Suppressor macrophage treated with lipopolysaccharide for 1 hour (primary cell): ENCODE measurements at places on chromosomes 4 and X.

GRCh38 chr4:26272654-26273615 is 47.9 kb upstream of the RBPJ start:
- peak; percentile 61 for DNase-seq

DNA sequence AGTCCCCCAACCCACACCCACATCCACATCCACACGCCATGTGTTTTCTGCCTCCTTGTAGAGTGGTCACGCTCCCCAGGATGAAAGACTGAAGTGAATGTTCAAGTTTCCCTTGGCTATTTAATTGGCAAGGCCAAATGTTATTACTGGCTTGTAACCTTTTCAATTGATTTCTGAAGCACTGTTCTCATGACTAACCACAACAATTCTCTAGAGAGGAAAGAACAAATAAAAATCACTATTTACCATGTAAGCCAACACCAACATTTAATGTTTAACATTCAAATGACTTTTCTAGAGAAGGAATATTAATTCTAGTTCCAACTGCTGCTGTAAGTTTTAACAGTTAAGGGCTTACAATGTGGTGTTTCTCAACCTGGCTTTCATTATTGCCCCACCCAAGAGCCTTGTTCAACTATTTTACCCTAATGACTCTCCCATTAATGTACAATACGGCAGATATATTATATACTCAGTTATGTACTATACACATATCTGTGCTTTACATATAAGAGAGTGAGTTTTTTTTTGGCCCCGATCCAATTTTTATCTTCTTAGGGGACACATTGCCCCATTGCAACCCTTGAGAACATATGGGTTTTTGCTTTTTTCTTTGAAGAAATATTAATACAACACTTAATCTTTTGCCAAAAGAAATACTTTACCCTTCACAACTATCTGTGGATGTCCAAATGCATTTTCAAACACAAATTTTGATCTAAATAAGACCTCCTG is 46.5 kb downstream of the RELL1 start:
- DNase-seq = no peak

GRCh38 chrX:108165383-108166111 is 74.0 kb downstream of the ATG4A start:
- DNase-seq = no peak

GRCh38 chrX:135476378-135476777 is 44.1 kb upstream of the INTS6L start:
- no peak for DNase-seq

DNA sequence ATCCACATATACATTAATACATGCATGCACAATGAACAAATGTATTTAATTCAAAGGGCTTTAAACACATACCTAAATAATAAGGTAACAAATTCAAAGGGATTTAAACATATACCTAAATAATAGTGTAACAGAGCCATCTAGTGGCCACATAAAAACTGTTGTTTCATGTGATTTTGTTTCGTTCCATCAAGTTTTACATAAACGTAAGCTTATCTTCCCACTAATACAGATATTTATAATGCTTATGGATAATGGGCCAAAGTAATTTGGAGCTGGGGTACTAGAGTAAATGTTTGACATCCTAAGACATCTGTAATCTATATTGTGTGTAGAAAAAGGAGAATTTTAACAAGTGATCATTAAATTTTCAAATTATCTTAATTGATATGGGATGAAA is 82.3 kb downstream of the PRSS12 start:
- DNase-seq = peak; percentile 75

DNA sequence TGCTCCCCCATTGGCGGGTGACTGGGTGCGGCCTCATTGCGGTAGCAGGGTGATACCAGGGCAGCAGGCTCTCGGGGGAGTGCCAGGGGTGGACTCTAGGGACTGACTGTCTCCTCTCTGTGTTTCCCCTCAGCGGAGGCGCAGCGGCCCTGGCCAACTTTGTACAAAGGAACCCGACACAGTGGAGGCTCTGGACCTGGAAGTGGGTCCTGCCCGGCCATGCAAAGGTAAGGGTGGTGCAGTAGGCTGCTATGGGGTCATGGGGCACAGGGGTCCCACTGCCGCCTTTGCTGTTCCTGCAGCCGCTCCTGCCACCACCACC is 16.3 kb downstream of the SULT1B1 start:
- DNase-seq = no peak

- no peak for DNase-seq
Observed at GRCh38 chrX:7202206-7202605, 54.3 kb upstream of the PUDP start.

GRCh38 chr4:154731756-154732155 is 12.0 kb upstream of the LRAT start:
- DNase-seq = peak; percentile 50

DNA sequence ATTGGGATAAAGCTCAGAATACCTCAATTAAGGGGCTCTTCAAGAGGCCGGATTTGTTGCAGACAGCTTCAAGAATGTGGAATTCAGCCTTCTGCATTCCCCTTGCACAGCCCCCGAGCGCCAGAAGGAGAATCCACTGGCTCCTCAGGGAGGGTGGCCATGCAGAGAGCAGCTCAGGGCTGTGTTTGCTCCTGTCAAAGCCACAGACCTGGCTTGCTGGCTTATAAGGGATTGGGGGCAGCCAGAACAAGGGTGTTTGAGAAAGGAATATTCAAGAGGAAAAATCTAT is 36.8 kb downstream of the ING2 start:
- no peak for DNase-seq

DNA sequence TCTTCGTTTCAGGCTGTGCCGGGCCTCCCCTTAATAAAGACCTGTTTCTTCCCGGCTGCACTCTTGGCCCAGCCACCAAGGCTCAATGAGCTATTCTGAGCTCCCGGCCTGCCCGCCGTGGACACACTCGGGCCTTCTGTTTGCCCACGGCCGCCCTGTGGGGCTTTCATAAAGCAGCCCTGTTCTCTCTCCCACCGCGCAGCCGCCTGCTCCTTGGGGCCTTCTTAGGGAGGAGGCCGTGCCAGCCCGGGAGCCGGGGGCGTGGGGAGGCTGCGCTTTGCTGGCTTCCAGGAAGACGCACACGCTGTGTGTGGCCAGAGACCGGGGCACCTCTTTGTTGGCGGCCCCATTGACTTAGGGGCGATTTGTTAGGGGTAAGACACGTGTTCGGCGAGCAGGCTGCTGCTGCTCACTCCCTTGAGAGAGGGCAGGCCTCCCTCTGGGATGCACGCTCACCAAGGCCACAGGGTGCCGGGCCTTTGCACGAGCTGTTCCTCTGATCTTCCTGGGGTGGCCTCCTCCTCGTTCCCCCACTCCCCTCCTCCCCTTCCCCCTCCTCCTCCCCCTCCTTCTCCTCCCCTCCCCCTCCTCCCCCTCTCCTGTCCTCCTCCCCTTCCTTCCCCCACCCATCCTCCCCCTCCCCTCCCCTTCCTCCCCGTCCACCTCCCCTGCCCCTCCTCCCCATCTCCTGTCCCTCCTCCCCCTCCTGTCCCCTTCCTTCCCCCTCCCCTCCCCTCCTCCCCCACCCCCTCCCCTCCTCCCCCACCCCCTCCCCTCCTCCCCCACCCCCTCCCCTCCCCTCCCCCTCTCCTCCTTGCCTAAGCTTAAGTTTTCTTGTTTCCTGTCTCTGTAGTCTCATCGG is 11.3 kb downstream of the BLOC1S4 start:
- no peak for DNase-seq
